A549 treated with GW870086 at 1 μM for 4 hours (cell line): ENCODE measurements at places on chromosomes 4 and X. TPM values are rescaled to one million over a fixed set of nuclear protein-coding genes. Genes with fewer than 3 reads are reported as not detected.

Gene CPZ
- 0.17 to 0.25 TPM (median 0.20 TPM) in 4 of 5 replicates, not detected in the other for total RNA-seq

Gene MAGEB10
- total RNA-seq = not detected in 5 replicates

Gene GAGE12F
- total RNA-seq = not detected in 5 replicates

Gene ETFDH
- total RNA-seq = 5.1 to 6.2 TPM (median 5.9 TPM) in 5 replicates

Gene NAP1L3
- total RNA-seq = 0.27 to 0.50 TPM (median 0.34 TPM) in 5 replicates

Gene ADH6
- total RNA-seq = 0.05 to 0.07 TPM in 2 of 5 replicates, not detected in the others

Gene RPL34
- total RNA-seq = 896 to 985 TPM (median 955 TPM) in 5 replicates

Gene GPR50
- 0.14 to 0.37 TPM (median 0.14 TPM) in 5 replicates for total RNA-seq

Gene VCX3B
- not detected in 5 replicates for total RNA-seq

Gene MXRA5
- total RNA-seq = not detected in 5 replicates

Gene UGT2A1
- not detected in 5 replicates for total RNA-seq

Gene USP17L21
- total RNA-seq = not detected in 5 replicates

Gene MAOB
- 0.10 to 0.25 TPM (median 0.19 TPM) in 5 replicates for total RNA-seq

Gene AFF2
- not detected in 5 replicates for total RNA-seq

Gene WAS
- 0.15 to 0.34 TPM (median 0.19 TPM) in 5 replicates for total RNA-seq

Gene HMGN5
- total RNA-seq = 1.7 to 3.5 TPM (median 2.8 TPM) in 5 replicates

Gene NSUN7
- total RNA-seq = 0.16 to 0.55 TPM (median 0.45 TPM) in 5 replicates

Gene TLL1
- 0.14 to 0.51 TPM (median 0.21 TPM) in 5 replicates for total RNA-seq

Gene GJB1
- total RNA-seq = 0.12 to 0.13 TPM in 2 of 5 replicates, not detected in the others

Gene HHIP
- 0.47 to 1.3 TPM (median 0.78 TPM) in 5 replicates for total RNA-seq

Gene FSTL5
- 0.03 to 0.06 TPM in 2 of 5 replicates, not detected in the others for total RNA-seq

Gene PF4V1
- total RNA-seq = not detected in 5 replicates

Gene SOWAHD
- total RNA-seq = 0.08 to 0.24 TPM in 2 of 5 replicates, not detected in the others

Gene SLC6A14
- total RNA-seq = 0.03 TPM in 1 of 5 replicates, not detected in the others

Gene AMER1
- total RNA-seq = 1.9 to 2.9 TPM (median 2.6 TPM) in 5 replicates

Gene MMRN1
- not detected in 5 replicates for total RNA-seq

Gene GPR119
- total RNA-seq = not detected in 5 replicates

Gene MYOZ2
- total RNA-seq = not detected in 5 replicates
